ENCODE measurements at places on chromosomes 6 and 20.
A peak's percentile ranks its signal among the peaks of the same experiment; 100 is the strongest.

- DNase-seq: no peak
Measured at GRCh38 chr6:3740551-3741476, 10.7 kb downstream of the PXDC1 start.

DNA sequence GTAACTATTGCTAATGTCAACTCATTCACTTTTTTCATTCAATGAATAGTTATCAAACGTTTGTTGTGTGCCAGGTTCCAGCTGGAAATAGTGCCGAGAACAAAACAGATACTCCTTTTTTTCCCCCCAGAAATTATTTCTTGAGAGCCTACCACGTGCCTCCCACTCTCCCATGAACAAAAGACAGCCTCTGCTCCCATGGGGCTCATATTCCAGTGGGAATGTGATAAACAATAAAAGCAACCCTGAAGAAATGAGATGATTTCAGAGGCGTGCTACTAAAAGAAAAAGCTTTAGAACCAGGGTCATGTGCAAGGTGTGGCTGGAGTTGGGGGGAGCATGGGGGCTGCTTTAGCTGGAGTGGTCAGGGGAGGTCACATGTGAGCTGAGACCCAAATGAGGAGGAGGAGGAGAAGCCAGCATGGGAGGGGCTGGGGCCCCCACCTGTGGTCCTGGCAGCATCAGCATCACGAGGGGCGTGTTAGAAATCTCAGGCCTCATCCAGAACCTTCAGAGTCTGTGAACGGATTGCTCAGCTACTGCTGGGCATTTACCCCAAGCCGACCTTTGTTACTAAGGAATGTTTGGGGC is 157.4 kb downstream of the EYA2 start:
- DNase-seq: no peak

- peak; percentile 25 for DNase-seq
Measured at GRCh38 chr6:99349171-99350141, at the start of gene FAXC. TSS of gene FAXC (minus strand) at chr6:99349674. CDS start at chr6:99349372, 302 bp downstream.

- DNase-seq: no peak
Measured at GRCh38 chr20:56687061-56687460, 58.0 kb downstream of the TFAP2C start.

- DNase-seq: no peak
Measured at GRCh38 chr6:29941471-29941870, 861 bp upstream of the HLA-A start.

DNA sequence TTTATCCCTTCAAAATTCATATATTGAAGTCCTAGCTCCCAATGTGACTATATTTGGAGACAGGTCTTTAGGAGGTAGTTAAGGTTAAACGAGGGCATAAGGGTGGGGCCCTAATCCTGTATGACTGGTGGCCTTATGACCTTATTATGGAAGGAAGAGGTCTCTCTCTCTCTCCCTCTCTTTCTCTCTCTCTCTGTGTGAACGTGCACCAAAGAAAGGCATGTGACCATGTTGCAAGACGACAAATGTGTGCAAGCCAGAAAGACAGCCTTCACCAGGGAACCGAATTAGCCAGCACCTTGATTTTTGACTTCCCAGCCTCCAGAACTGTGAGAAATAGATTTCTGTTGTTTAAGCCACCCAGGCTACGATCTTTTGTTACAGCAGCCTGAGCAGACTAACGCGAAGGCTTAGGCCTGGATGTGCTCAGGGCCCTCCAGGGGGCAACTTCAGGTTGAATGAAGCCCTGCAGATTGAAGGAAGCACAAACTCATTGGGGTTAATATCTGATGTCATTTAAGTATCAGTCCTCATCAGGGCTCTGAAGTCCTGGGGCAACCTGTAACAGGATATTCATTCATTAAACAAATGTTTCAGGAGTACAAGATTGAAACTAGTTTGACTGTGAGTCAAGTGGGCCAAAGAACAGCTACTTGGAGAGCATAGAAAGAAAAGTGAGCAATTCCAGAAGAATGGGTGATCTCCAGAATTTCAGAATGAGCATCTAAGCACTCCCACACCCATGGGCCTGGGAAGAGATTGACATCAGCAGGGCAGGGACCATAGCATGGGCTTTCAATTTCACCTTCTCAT is 157.4 kb upstream of the TNFAIP3 start:
- DNase-seq: no peak

DNA sequence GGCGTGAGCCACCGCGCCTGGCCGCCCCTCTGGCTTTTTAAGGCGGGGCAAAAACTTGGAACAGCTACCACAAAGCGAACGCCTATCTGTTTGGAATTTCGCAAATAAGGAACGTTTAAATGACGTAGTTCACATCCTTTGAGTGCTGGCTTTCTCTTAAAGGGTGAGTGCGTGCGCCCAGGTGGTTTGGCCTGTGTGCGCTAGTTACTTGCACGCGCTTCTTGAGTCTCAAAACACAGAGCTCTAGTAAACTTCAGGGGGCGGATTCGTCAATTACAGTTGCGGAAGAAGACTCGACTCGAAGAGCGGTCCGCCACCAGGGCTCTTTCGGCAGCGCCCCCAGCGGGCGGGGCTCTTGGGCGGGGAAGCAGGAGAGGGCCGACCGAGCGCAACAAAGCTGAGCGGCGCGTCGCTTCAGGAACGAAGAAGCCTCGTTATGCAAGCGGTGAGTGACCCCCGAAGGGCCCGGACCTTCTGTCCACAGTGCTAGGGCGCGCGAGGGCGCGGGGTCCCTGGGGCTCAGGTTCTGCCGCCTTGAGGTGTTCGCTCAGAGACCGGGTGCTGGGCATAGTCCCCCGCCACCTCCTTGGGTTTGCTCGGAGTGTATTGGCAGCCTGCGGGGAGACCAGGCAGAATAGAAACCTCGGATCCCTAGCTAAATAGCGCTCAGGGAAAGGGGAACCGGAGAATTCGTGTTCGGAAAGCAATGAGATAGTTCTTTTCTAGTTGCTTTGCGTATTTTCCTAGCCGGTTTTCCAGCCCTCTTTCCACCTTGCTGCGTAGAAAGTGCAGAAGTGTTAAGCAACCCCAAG is at the start of gene SYCP2L:
TSS of gene SYCP2L (plus strand) at position 362 of the 812 bp plus-strand sequence. CDS start at position 437, 75 bp downstream.
- DNase-seq: peak; percentile 72

DNA sequence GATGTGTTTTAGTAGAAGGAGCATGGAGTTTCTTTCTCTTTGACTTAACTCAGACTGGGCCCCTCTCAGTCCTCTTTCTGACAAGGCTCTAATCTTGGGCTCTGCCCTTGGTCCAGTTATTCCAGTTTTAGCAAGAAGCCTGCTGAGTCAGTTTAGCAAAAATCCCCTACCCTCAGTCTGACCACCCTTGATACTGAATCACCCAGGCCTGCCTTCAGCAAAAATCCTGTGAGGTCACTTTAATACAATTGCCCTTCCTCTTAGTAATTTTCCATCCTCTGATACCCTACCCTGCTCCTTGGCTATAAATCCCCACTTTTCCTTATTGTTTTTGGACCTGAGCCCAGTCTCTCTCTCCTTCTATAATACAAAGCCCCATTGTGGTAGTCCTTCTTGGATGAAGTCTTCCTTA is 326.7 kb upstream of the NOX3 start:
- DNase-seq: peak; percentile 90

GRCh38 chr20:57802765-57803507 is 93.1 kb upstream of the PMEPA1 start:
- DNase-seq: no peak

GRCh38 chr6:108707328-108707976 is 140.8 kb upstream of the ARMC2 start:
- no peak for DNase-seq

GRCh38 chr6:106694343-106694742 is 65.0 kb downstream of the QRSL1 start:
- DNase-seq: no peak

DNA sequence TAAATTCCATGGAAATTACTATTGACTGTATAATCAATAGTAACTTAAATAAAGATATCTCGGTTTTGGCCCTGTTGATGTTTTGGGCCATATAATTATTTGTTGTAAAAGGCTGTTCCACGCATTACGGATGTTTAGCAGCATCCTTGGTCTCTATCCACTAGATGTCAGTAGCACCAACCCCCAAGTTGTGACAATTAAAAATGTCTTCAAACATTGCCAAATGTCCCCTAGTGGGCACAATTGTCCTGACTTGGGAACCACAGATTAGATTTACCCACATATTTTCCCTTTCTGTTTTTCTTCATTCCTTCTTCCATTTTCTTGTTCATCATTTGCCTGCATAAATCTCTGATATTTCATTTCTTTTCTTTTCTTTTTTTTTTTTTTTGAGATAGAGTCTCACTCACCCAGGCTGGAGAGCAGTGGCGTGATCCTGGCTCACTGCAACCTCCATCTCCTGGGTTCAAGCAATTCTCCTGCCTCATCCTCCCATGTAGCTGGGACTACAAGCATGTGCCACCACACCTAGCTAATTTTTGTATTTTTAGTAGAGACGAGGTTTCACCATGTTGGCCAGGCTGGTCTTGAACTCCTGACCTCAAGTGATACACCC is 13.6 kb upstream of the WFDC8 start:
- DNase-seq: peak; percentile 46

GRCh38 chr20:63854069-63854765 is 7.1 kb upstream of the ABHD16B start:
- DNase-seq: peak; percentile 25

DNA sequence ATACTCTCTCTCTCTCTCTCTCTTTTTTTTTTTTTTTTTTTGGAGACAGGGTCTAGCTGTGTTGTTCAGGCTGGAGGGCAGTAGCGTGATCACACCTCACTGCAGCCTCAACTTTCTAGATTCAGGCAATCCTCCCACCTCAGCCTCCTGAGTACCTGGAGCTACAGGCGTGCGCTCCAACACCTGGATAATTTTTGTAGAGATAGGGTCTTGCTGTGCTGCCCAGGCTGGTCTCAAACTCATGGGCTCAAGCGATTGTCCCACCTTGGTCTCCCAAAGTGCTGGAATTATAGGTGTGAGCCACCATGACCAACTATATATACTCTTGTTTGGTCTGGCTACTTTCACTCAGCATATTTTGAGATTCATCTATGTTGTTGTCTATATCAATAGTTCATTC is 154.9 kb downstream of the ZFAND3 start:
- no peak for DNase-seq

- DNase-seq: peak; percentile 18
Measured at GRCh38 chr20:58233881-58234528, 5.6 kb upstream of the ANKRD60 start.

DNA sequence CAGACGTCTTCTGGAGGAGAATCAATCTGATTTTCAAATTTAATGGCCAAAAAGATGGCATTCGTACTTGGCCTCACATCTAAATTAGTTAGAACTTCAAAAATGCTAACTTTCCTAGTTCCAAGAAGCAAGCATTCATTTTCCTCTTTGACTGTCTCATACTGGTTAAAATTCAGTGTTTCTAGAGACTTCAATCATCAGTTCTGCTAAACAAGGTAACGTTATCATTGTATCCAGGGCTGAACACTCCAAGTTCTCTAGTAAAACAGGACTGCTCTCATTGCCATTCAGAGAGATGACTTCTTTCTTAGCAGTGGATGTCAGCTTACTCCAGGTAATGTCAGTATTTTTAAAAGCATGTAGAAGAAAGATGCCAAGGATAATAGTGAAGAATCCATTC is 34.6 kb upstream of the ENTPD6 start:
- no peak for DNase-seq

- DNase-seq: no peak
Measured at GRCh38 chr6:143692696-143693095, 14.9 kb downstream of the PHACTR2 start.

GRCh38 chr6:35015476-35015875 is 125.7 kb downstream of the TCP11 start:
- no peak for DNase-seq

- DNase-seq: no peak
Measured at GRCh38 chr20:49896204-49896603, 19.1 kb downstream of the SPATA2 start.

GRCh38 chr6:45156075-45156474 is 172.1 kb upstream of the RUNX2 start:
- no peak for DNase-seq

DNA sequence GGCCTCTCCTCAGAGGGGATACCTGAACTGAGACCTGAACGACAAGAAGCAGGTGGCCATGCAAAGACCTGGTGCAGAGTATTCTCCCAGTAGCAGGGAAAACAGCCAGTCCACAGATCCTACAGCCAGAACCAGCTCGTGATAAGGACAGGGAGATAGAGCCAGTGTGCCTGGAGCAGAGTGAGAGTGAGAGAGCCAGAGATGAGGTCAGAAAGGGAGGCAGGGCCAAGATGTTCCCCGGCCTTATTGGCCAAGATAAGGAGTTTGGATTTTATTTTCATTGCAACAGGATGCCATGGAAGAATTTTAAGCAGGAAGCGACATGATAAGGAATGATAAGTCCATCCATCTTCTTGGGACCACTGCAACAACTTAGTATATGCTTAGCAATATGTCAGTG is 111.8 kb downstream of the UBE3D start:
- DNase-seq: peak; percentile 68

DNA sequence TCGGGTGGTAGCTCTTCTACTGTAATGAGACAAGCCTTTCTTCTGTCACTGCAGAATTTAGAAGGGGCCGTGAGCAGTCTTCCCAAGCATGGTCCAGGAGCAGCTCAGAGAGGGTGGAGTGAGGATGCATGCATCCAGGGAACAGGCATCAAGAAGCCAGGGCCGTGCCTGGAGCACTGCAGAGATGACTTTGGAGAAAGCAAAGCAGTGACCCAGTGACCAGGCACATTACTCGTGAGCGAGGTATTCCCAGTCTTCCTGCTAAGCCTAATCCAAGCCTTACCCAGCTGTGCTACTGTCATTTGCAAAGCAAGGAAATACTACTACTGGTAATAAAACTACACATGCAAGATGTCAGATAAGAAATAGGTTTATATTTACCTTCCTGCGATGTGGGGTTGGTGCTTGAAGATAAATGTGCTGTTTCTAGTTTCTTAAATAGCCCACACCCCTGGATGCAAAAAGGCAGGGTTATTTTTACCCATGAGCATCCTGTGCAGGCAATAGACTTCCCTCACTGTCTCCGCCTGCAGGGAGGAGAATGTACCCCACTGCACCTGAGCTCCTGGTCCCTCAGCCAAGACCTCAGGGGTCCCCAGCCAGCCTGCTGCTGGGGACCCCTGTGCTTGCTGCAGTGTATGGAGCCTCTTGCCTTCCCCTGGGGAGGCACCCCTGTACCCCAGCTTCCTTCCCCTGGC is 62.9 kb downstream of the SSR1 start:
- DNase-seq: no peak

- DNase-seq: peak; percentile 85
Measured at GRCh38 chr6:128655978-128656498, 135.6 kb upstream of the PTPRK start.

DNA sequence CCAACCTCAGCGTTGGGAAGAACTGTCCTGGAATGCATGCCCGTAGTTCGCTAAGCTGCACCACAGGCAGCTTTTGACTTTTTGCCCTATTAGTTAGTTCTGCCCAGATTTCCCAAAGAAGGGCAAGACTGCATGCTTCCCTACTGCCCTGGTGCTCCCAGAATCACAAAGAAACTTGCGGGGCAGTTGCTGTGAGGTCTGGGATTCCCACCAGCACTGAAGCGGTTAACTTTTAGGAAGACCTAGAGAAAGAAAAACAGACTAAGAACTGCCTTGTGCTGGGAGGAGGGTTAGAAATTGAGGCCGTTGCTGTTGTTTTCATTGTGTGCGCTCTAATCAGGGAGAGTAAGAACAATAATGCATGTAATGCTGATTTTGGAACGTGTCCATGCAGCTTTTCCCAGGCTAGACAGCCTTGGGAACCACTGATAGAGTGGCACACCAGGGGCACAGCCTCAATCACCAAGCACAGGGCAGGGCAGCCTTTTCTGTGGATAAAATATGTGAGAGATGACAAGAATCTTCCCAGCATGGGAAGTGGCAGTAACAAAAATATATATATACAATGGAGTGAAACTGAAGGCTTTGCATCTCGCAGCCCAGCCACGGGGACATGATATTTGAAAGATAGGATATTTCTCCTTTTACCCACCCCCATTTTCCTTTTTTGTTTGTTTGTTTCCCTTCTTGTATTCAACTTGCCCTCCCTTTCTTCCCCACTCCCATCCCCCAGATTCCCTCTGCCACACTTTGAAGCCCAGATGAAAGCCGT is 137.7 kb upstream of the HEY2 start:
- no peak for DNase-seq

Measured in cardiac muscle cell (in vitro differentiated cells and primary cell).